ENCODE measurements at places on chromosomes 4 and X.

- DNase-seq = no peak
These were observed 94.5 kb downstream of the CASK start for GRCh38 chrX:41828826-41829225.

GRCh38 chr4:124290678-124291077 lies 421.9 kb downstream of the ANKRD50 start:
- DNase-seq = no peak

DNA sequence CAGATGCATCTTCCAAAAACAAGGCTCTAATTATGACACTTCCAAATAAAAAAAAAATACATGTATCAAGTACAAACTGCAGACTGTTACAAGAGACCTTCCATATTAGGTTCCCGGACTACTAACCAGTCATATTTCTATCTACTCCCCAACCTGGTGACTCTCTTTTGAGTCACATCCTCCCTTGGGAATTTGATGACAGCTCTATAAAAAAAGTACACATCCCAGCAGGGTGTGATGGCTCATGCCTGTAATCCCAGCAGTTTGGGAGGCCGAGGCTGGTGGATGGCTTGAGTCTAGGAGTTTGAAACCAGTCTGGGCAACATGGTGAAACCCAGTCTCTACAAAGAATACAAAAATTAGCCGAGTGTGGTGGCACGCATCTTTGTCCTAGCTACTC lies 14.9 kb downstream of the RPGR start:
- no peak for DNase-seq

DNA sequence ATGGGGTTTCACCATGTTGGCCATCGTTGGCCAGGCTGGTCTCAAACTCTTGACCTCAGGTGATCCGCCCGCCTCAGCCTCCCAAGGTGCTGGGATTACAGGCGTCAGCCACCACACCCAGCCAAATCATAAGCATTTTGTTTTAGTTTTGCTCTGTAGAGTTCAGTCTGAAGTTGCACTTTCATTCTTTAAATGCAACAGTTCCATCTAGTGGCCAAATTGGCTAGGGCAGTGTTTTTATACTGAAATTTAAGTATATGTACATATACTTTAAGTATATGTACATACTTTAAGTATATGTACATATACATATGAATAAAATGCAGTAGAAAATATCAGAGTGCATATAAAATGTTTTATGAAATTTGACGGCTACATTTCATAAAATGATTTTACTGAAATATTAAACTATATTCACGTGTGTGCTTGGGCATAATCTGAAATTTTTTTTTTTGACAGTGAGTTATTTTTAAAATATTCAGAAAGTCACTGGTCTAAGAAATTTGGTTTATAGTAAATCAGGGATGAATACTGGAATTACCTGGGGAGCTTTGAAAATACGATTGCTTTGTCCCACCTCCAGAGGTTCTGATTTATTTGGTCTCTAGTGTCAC lies 145.5 kb downstream of the NWD2 start:
- no peak for DNase-seq

DNA sequence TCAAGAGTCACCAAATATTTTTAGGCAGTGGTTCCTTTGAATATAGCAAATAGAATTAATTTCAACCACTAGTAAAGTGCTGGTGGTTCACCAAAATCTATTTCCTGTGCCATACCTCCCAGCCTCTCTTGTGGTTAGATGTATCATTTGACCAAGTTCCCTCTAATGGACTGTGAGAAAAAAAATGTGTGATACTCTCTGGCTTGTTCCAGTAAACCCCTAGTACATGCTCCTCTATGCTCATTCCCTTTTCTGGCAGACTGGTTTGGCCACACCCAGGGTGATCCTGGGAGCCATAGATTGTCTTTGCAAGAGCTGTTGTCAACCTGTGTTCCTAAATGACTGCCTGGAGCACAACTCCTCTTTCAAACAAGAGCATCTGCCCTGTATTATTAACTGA lies 109.5 kb downstream of the FRAS1 start:
- DNase-seq = no peak

DNA sequence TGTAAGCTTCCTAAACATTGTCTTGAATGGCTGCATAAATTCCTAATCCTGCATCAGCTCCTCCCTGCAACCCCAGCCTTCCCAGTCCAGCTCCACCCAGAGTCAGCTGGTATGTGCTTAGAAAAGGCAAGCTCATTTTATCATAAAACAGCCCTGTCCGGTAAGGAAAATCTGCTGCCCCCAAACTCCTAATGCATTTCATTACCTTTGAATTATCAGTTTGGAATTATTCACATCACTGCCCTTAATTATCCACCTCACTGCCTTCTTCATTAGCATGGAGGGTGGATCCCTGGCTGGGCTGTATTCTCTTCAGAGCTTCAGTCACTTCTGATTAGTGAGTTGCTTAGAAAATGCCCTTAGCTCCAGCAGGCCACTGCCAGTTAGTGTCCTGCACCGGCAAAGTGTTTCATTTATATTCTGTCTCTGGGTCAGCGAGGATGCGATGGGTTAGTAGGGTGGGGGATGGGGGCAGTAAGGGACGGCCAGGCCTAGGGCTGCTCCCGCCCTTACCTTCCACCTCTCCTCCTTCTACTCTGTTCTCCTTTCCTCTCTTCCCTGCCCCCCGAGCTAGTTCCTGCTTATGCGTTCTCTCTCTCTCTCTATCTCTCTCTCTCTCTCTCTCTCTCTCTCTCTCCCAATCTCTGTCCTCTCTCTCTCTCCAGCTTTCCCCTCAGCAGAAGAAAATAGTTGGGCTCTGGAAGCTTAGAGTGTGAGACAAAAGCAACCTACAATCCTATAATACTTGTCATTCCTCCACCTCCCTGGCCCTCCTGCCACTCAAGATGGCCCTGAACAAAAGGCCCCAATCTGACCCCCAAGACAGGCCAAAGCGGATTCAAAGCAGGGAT lies 174.8 kb upstream of the KLF3 start:
- DNase-seq = no peak

DNA sequence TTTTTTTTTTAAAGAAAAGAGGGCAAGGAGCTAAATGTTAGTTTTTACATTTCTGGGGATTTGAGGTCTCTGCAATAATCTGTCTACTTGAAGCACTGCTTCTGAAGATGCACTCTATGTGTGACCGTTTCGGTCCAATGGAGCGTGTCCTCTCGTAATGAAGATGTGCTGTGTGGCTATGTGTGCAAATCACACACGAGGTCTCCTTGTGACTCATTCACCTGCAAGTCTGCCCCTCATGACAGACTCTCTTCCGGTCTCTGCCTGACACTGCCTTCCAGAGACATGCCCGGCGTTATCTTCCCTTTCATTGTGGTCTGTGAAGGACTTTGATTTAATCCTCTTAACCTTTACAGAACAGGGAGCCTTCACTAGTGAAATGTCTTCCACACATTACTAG lies 84.3 kb downstream of the TRAM1L1 start:
- DNase-seq = no peak

DNA sequence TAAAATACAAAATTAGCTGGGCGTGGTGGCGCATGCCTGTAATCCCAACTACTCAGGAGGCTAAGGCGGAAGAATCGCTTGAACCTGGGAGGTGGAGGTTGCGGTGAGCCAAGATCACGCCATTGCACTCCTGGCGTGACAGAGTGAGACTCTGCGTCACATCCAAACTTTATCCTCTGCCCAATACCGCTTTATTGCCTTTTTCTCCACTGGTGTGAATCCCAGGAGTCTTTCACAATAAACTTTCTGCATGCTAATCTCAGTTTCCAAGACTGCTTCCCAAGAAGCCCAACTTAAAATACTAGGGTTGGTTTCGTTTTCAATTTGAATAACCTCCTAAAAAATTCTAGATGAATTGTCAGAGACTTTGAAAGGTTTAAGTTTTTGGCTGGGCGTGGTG lies 27.2 kb upstream of the DHX15 start:
- DNase-seq = no peak

DNA sequence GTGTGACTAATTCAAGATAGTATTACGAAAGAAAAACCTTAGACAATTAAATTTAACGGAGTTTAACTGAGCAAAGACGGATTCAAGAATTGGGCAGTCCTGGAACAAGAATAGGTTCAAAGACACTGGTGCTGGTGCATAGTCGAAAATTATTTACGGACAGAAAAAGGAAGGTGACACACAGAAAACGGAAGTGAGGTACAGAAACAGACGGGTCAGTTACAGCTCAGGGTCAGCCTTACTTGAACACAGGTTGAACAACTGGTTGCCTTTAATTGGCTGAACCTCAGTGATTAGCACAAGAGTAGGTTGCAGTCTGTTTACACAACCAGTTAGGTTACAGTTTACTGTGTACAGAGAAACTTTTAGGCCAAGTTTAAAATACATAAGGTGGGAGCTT lies 31.5 kb downstream of the KLHL8 start:
- no peak for DNase-seq

GRCh38 chrX:18297251-18297650 lies 57.2 kb downstream of the SCML2 start:
- no peak for DNase-seq

DNA sequence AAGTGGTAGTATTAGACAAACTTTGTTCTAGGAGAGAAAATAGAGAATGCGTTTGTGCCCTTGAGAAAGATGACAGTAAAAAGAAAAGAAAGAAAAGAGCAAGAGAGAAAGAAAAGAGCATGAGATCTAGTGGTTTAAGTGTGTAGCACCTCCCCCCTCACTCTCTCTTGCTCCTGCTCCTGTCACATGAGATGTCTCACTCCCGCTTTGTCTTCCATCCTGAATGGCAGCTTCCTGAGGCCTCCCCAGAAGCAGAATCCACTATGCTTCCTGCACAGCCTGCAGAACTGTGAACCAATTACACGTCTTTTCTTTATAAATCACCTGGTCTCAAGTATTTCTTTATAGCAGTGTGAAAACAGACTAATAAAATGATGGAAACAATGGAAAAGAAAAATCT lies 499.6 kb downstream of the ACTRT1 start:
- DNase-seq = no peak

- DNase-seq = no peak
These were observed 746 bp downstream of the TCEAL7 start for GRCh38 chrX:103330681-103331288.

GRCh38 chr4:78059524-78059889 lies 2.4 kb downstream of the FRAS1 start:
- no peak for DNase-seq

GRCh38 chrX:47771473-47771872 lies 65.2 kb upstream of the ZNF81 start:
- no peak for DNase-seq

- DNase-seq = no peak
These were observed 891 bp downstream of the CISD2 start for GRCh38 chr4:102869569-102870197.

GRCh38 chrX:87391742-87392141 lies 125.9 kb upstream of the KLHL4 start:
- no peak for DNase-seq

DNA sequence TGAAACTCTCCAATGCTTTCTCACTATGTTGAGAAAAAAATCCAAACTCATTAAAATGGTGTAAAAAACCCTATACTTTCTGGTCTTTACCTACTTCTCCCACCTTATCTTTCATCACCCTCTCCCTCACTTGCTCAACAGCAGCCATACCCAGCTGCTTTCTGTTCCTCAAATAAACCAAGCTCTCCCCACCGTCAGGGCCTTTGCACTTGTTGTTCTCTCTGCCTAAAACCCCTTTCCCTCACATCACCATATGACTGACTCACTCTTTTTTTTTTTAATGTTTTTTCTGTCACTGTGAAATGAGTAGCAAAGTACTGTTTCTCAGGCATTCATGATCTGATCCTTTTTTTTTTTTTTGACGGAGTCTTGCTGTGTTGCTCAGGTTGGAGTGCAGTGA lies 122.3 kb upstream of the TMEM164 start:
- no peak for DNase-seq
